ENCODE measurements at places on chromosomes 1 and 21. TPM values are rescaled to one million over a fixed set of nuclear protein-coding genes. Genes with fewer than 3 reads are reported as not detected.

Gene GPR153
- 11.4 TPM for total RNA-seq

Gene IFNLR1
- not detected for total RNA-seq

- DNase-seq, result peak; percentile 66
Measured at GRCh38 chr1:63322944-63323864, 837 bp downstream of the FOXD3 start.

DNA sequence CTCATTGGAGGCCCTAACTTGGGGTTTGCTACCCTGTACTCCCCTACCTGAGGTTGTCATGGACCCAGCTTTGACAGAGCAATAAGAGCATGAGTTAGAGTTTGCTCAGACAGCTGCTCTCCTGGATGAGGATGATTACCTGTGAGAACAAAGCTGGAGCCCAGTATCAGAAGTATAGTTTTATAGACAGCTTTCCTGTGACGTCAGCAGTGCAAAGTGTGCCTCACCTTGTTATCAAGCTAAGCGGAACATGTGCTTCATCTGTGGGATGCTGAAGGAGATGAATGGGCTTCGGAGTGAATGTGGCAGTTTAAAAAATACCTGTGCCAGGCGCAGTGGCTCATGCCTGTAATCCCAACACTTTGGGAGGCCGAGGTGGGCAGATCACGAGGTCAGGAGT, 5.4 kb upstream of the WDR47 start:
- no peak for DNase-seq

All from sigmoid colon (tissue), 7 donors.